CD4-positive, alpha-beta T cell treated with Interleukin-17A for 1 hour (primary cell): ENCODE measurements at places on chromosomes 5 and 9.

- no peak for DNase-seq
Measured at GRCh38 chr9:133527444-133527920, 2.7 kb upstream of the MYMK start.

DNA sequence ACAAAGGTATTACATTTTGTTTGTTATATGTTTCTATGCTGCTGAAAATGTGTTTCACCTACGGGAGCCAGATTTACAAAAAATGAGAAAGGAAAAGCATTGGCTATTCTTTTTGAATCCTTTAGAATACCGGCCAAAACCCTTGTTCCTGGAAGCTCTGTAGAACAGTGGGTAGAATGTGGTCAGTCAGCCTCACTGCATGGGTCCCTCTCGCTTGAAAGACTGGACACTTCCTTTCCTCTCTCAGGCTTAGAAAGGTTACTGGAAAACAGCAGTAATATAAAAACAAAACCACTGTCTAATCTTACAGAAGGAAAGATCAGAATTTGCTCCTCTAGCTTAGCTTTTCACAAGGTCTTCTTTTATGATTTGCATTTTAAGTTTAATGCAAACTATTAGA, 45.1 kb downstream of the OSTF1 start:
- no peak for DNase-seq

GRCh38 chr9:130092910-130093309, 39.2 kb downstream of the GPR107 start:
- no peak for DNase-seq

DNA sequence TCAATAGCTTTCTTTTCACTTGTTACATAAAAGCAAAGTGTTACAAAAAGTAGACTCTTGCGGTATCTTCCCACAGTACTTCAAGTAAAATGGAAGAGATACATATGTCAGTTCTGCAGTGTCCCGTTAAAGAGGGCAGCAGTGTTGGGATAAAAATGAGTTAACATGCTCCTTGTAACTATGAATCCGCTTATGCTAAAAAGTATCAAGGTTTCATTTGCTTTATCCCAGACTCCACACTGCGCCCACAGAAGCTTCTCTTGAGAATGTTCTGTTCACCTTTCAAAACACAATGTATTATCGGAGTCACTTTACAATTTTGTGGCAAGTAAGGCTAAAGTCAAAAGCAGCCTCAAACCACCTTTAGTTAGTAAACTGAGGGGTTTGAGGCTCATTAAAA, 790 bp downstream of the PTAR1 start:
- no peak for DNase-seq

DNA sequence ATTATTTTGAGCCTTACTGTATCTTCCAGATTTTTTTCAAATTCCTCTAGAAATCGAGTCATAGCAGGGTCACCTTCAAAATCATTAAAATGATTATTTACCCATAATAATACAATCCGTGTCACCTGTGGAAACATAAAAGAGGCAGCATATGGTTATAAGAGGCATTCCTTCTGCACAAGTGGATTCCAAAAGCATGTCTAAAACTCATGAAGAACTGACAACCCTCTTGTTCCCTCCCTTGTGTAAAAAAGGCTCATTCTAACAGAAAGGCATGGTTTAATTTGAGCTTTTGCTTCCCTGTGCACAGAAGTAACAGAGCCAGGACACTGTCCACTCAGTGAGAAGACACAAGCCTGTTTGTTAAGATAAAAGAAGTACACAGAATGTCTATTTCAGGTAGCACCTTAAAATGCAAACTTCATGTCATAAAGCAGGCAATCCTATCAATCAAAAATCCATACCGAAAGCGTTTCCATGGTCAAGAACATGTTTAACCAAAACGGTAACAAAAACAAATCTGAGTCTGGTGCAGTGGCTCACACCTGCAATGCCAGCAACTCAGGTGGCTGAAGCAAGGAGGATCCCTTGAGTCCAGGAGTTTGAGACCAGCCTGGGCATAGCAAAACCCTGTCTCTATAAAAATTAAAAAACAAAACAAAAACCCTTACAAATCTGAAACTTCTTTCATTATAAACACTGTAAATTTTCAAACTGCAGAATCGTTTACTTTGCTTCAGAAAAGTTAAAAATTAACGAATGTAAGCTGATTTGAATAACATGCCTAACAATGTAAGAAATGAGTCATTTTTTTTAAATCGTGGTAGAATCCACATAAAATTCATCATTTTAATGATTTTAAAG, 139.3 kb downstream of the RAPGEF6 start:
- no peak for DNase-seq

DNA sequence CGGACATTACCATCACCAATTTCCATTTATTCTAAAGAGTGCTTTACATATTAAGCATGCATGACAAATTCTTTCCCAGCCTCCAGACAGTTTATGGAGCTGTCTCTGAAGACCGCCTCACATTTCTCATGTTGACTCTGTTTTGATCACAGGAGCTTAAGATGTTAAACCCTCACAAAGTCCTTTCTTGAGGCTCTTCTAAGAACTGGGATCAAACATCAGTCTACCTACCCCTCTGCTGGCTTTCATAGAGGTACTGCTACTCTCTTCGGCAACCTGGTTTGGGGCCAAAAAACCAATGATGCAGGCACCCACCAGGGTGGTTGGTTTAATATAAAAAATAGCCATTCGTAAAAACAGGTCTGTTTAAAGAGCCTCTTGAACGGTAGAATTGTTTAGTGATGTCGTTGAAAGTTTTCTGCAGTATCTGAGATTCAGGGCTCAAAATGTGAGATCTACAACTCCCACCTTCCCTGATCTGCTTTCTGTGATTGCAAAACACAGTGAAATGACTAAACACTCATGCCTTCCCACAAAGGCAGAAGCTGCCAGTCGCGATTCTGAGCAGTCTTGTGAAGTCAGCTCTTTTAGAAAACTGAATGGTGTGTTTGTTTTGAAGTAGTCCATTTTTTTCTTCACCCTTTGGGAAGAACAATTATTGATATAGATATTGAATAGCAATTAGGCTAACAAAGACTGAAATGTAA, 3.5 kb downstream of the RXFP3 start:
- no peak for DNase-seq

DNA sequence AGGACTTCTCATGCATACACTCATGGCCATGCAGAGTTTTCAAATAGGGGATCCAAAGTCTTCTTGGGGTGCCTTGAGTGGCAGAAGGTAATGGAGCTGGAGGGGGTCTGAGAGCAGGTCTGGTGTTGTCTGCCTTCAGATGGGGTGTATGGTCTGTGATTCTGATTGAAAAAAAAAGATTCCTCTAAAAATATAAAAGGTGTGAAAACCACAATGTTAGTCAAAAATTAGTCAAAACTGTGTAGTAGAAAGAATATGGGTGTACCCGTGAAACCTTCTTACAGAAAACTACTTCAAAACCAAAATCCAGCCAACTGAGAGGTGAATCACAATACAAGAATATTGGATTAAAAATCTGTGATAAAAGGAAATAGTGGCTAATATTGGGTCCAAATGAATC, 20.1 kb downstream of the DOCK2 start:
- peak; percentile 21 for DNase-seq

DNA sequence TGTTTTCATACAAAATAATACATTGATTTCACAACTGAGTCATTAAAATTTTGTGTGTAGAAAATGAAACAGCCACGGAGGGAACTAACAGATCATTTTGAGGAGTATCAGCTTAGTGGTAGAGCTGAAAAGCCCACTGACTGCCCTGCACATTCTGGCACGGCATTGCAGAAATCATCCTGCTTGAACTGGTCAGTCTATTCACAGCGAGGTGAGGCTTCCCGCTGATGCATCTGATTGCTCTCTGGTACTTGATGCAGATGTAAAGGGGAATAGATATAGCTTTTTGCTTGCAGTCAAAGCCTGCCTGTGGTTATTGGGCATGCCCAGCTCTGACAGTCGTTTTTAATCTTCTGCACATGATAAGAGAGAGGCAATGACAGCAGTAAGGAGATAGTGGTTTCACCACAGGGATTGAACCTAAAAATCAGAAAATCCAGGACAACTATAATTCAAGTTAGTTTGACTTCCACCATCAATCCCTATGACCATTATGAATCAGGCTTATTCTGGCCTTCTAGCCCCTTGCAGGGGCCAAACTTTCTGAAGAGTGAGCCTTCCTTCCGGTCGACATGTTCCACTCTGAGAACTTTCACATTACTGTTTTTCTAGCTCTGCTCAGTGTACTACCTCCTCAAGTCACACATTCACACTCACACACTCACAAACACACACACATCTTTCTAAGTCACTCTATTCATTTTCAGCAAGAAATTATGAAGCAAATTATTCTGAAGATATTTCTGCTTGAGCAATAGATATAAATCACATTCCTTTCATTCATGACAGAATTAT, 782.8 kb upstream of the NUDT12 start:
- no peak for DNase-seq

DNA sequence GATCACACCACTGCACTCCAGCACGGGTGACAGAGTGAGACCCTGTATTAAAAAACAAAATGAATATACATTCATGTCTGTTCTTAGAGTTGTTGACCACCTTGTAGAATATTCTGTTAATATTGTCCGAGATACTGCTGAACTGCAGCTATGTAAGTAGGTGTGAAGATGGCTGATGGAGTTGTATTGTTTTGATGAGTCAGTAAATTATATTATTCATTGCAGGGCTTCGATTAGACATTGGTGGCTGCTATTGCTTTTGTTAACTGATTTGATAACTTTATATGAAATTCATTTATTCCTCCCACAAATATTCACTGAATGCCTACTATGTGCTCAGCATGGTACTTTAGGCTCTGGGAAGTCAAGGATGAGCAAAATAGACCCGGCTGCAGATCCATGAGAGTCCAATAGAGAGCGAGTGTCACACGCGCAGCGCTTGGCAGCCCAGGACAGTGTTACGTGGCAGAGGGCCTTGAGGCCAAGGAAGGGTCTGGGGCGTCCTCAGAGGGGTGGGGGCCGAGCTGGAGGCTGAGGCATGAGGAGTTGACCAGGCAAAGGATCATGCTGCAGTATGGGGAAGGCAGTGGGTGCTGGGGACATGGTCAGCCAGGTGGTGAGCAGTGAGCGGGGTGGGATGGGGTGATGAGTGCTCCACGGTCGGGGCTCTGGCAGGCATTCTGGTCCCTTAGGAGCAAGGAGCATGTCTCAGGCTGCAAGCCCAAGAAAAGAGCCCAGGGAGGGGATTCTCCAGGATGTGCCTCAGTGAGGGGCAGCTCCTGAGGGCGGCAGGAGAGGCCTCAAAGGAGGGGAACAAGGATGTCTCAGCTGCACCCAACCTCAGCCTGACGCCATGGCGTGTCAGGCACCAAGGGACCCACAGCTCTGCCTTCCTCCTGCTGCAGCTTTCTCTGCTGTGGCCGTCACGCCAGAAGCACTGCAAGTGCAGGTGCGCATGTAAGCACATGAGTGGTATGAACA, 243.5 kb downstream of the GADD45G start:
- DNase-seq: no peak

DNA sequence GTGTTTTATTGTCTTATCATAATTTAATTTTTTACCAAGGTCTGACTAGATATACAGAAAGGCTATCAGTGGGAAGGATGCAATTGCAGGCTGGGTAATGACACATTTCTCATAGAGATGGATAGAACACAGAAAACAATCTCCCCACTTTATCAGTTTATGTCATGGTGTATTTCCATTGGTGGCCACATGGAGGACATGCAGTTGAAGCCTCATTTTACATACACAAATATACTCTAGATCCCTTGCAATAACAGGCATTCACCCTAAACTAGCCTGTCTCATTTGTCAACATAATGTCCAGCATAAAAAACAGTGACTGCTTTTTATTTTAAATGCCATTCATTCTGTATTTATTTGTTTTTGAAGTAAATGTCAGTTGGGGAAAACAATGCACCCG, 526.3 kb downstream of the GABRG2 start:
- no peak for DNase-seq

- no peak for DNase-seq
Measured at GRCh38 chr9:36575411-36575882, 2.8 kb downstream of the MELK start.

DNA sequence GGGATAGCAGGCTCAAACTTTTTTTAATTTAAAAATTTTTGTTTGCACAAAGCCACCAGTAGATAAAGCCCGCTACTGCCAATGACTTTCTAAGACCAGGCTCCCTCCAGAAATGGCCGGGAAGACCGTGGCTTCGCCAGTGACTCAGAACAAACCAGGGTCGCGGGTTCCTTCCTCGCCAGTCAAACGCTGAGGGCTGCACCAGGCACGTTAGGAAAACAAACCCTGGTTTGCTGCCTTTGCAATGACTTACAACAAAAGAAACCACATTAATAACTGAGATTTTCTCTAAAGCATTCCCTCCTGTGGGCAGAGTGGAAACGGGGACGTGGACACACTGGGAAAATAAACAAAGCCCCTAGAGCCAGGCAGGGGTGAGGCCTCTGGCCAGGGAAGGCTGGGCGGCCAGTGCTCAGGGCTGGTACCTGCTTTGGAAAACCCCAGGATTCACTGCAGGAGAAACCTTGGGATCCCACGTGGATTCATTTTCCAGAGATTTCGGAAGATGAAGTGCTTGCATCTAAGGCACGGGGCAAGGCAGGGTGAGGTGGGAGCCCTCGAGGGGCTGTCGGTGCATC, 3.8 kb downstream of the PRRX2 start:
- DNase-seq: no peak

GRCh38 chr9:104921067-104921741, 6.8 kb downstream of the ABCA1 start:
- no peak for DNase-seq

- DNase-seq: no peak
Measured at GRCh38 chr9:106528158-106528557, 334.8 kb upstream of the ZNF462 start.

DNA sequence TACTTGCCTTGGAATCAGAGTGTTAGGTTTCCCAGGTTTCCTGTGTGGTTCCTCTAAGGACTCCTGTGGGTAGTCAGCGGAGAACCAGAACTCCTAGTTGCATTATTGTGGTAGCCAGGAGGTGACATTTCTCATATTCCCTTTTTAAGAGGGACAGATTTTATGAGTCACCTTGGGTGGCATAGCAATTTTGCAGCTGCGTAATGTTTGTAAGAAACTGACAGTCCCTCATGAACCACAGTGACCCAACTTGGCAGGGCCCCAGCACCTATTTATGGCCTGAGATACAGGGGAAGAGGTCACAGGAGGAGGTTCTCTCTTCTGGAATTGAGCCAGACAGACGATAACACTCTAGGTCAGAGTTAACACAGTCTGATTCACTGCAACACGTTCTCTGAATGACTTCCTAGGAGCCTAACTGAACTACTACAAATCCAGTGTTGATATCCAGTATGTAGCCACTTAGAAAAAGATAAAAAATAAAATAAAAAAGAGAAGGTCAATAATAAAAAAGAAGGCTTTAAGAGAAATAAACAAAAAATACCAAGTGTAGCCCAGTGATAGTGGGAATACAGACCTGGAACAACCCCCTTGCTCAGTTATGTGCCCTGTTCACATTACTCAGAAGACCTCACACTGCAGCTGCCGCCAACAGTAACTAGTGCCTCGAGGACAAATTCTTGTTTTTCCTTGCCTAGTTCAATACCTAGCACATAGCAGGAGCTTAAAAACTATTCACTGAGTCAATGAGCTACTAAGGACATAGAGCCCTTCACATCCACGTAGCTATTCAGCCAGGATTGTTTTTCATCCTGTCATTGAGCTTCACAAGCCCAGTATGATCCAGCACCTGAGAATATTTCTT, 50.7 kb upstream of the VLDLR start:
- DNase-seq: peak; percentile 35
